Stimulated activated CD4-positive, alpha-beta T cell treated with anti-CD3 and anti-CD28 coated beads, Interleukin-1b, Interleukin-23, amount 100 ng/mL, for 1 hour (primary cell): ENCODE measurements at places on chromosomes 3 and 15.

DNA sequence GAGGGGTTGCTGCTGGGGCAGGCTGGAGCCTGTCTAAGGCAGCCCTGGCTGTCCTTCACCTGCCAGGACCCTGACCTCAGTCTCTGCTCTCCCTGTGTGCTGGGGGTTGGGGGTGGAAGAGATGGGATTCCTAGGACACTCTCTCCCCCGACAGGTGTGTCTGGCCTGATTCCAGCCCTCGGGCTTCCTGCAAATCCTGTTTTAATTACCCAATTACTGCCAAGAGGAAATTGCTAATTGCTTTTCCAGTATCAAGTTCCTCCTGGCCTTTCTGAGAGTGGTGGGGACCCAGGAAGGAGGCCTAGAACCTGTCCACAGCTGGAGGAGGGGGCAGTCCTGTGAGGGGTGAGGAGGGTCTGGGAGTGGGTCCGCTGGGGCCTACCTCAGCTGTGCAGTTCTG lies 15.8 kb downstream of the PLXNA1 start:
- DNase-seq, result no peak

DNA sequence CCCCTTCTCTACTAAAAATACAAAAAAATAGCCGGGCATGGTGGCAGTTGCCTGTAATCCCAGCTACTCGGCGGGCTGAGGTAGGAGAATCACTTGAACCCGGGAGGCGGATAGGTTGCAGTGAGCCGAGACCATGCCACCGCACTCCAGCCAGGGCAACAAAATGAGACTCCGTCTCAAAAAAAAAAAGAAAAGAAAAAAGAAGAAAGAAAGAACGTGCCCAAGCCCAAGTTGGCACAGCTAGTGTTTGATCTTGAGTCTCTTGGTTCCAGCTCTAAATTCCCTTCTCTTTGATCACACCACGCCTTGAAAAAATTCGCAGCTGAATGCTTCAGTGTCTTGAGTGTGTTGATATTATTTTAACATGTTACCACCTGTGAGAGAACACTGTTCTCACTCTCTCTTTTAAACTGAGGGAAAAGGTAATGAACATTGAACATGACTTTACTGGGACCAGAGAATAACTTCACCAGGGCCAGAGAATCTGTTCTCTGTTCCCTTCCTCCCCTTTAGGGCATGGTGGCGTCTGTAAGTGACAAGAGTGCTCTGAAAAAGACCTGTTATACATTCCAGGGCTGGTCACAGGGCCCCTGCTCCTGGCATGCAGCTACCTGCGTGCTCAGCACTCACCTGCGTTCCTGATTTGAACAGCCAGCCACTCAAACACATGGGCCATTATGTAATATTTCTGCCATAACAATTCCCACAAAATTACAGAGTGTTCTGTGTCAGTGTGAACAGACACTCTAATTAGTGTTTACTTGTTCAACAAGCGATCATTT lies 19.0 kb downstream of the SLCO3A1 start:
- DNase-seq, result no peak

DNA sequence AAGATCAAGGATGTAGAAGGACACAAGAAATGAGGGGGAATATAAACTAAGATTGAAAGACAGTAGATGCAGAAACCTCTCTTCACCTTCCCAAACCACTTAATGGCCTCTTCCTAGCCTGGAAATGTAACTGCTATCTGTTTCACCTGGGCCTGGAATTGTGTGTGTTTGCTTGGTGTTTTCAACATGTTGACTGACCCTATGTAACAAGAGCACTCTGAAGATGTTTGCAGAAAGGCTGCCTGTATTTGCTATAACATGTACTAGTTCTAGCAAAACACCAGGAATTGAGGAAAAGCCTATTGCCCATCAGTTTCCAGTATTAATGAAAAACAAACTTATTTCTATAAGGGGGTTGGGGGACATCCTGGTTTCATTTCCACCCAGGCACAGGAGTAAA lies 248.3 kb downstream of the WDR72 start:
- no peak for DNase-seq

DNA sequence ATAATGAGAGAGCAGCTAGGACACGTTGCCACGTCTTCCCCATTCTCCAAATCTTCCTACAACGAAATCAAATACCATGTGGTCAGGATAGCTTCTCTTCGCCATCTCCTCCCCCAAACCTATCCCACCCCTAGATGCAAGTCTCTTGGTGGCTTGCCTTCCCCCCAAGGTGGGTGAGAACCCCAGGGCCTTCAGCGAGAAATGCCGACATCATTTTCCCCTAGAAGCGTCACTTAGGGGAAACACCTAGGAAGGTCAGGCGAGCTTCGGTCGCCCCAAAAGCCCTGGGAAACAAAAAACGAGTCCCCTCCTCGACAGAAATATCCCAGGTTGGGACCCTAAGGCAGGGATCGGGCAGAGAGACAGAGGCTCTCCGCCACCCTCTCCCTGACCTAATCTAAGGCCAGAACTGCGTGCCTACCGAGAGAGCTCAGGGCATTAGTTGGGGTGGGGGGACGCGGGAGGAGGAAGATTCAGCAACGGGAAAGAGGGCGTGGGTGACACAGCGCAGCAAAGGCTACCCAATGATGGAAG lies 502 bp downstream of the DPH3 start:
- DNase-seq, result no peak

GRCh38 chr15:35757765-35758164 lies 211.8 kb upstream of the DPH6 start:
- DNase-seq, result no peak

- no peak for DNase-seq
Observed at GRCh38 chr15:101128221-101129015, 123.4 kb downstream of the CHSY1 start.

DNA sequence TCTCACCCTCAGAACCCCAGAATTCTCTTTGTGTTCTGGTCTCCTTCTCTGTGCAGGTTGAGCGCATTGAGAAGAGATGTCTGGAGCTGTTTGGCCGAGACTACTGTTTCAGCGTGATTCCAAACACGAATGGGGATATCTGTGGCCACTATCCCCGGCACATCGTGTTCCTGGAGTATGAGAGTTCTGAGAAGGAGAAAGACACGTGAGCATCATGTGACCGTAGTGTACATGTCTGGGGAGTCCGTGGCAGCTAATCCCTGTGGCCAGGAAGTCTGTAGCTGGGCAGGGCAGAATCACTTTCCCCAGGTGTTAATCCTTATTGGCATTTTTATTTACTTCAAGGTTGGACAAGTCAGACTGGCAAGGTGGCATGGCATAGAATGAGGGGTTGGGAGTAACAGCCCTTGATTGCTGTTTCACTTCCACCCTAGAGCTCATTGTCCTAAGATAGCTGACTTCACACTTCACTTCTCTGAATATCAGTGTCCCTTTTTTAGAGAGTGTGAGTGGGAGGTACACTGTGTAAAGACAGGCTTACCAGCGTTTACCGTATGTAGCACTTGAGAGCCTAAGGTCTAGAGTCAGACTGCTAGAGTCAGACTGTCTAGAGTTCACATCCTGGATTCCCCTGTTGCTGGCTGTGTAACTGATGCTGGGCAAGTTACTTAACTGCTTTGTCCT lies 4.4 kb downstream of the MTMR14 start:
- no peak for DNase-seq

- no peak for DNase-seq
Observed at GRCh38 chr3:71117572-71118247, 465.8 kb downstream of the FOXP1 start.
